Activated naive CD8-positive, alpha-beta T cell treated with anti-CD3 and anti-CD28 coated beads, Interleukin-2, amount 10 ng/mL, durations not matched to agents 7 days and 5 days (primary cell): ENCODE measurements at places on chromosomes 11 and 22. TPM values are rescaled to one million over a fixed set of nuclear protein-coding genes. Genes with fewer than 3 reads are reported as not detected.
A peak's percentile ranks its signal among the peaks of the same experiment; 100 is the strongest.

GRCh38 chr11:123203934-123204333, 8.9 kb upstream of the CLMP start:
- H3K27ac ChIP-seq, result no peak overlapping the region
- H3K36me3 ChIP-seq, result no peaks in the 10 kb centered on the region
- no peak for DNase-seq
- peaks cover 51% of the 10 kb centered on the region for H3K27me3 ChIP-seq

- peaks cover 20% of the 10 kb centered on the region for H3K27me3 ChIP-seq
- H3K36me3 ChIP-seq, result no peaks in the 10 kb centered on the region
- no peak overlapping the region for H3K4me3 ChIP-seq
- no peak overlapping the region for H3K27ac ChIP-seq
Observed at GRCh38 chr11:125215976-125216375, 51.4 kb downstream of the PKNOX2 start.

- no peak overlapping the region for H3K4me3 ChIP-seq
- DNase-seq, result no peak
- peaks cover 5% of the 10 kb centered on the region for H3K36me3 ChIP-seq
- H3K4me1 ChIP-seq, result peaks cover 3% of the 10 kb centered on the region
- H3K27ac ChIP-seq, result no peak overlapping the region
- H3K27me3 ChIP-seq, result peaks cover 37% of the 10 kb centered on the region
Observed at GRCh38 chr22:39738746-39739145, 154.8 kb downstream of the ENTHD1 start.

DNA sequence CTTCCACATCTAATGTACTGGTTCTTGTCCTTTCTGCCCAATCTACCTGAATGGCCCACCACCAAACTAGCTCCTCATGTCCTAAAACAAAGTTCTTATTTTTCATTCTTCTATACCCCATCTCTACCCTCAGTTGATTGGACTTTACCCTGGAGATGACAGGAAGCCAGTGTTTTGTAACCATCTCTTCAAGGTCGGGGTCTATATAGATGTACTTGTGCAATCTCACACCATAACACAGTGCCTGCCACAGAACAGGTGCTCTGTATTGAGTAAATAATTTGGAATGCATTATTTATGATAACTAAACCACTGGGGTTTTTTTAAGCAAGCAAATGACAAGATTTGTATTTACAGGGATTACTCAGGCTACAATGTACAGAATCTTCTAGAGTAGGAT, 76.7 kb upstream of the FAM181B start:
- no peak overlapping the region for H3K4me3 ChIP-seq
- no peaks in the 10 kb centered on the region for H3K36me3 ChIP-seq
- H3K4me1 ChIP-seq, result no peaks in the 10 kb centered on the region
- no peak overlapping the region for H3K27ac ChIP-seq
- H3K27me3 ChIP-seq, result peaks cover 29% of the 10 kb centered on the region
- DNase-seq, result no peak

DNA sequence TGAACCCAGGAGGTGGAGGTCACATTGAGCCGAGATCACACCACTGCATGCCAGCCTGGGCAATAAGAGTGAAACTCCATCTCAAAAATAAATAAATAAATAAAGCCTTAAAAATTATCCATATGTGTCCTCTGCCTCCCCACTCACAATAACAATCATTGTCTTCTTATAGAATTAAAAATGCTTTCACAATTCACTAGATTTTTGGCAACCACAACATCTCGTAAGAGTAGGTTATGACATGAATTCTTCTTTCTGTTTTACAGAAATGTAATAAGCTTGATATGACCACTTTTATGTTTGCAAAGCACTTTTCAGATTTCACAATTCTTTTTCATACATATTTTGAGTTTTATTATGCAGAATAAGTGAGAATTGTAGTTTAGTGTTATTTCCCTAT, 54.5 kb upstream of the HSPA8 start:
- no peak overlapping the region for H3K4me3 ChIP-seq
- peaks cover 2% of the 10 kb centered on the region for H3K36me3 ChIP-seq
- peaks cover 4% of the 10 kb centered on the region for H3K4me1 ChIP-seq

DNA sequence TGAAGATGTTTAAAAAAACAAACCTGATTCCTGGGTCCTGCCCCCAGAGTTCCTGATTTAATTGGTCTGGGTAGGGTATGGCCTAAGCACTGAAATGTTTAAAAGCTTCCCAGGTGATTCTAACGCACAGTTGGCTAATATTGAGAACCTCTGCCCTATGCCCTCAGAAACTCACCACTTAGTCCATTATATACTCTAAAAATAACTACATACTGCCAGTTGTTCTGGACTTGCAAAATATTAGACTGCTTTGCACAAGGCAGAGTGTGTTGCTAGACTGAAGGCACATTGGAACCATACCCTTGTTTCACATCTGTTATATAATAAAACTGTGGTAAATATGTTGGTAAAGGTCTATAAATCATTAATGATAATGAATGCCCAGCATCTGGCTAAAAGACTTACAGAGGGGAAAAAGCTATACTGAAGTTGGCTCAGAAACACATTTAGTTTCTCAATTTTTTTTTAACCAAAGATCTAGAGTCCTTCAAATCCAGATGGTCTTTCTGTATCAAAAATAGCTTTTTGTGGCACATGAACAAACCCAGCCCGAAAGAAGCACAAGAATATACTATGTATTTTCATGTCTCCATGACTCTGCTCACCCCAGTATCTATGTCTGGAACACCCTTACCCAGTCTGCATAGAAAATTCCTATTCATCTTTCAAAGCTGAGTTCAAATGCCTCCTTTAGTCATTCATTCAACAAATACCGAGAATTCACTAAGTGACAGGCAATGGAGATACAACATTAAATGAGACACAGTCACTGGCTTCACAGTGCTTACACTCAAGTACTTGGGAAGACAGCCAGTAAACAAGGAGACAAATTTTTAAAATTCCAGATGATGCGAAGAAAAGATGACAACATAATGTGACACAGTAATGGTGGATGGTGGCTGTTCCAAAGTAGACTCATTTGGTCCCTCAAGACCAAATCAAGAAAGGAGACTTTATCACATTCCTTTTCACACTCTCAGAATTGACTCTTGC, 44.1 kb downstream of the RBFOX2 start:
- no peak overlapping the region for H3K4me3 ChIP-seq
- DNase-seq, result no peak
- H3K4me1 ChIP-seq, result peaks cover 2% of the 10 kb centered on the region
- no peak overlapping the region for H3K27ac ChIP-seq
- peaks cover 32% of the 10 kb centered on the region for H3K27me3 ChIP-seq
- no peaks in the 10 kb centered on the region for H3K36me3 ChIP-seq

DNA sequence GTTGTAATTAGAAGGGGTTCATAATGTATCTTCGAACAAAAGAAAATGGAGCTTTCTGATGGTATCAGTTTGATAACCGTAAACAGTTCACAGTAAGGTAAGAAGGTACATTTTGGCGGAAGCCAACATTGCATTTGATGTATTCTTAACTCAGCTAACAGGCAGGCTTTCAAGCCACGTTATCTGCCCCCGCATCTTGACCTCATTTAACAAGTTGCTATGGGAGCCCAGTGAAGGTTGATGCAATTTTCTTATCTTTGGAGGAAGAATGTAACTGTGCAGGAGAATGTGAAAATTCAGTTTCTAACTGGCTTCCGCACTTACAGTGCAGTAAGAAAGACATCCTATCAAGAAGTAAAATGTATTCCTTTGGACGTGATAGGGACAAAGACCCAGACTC, 110.6 kb downstream of the ETS1 start:
- peaks cover 94% of the 10 kb centered on the region for H3K36me3 ChIP-seq
- H3K4me1 ChIP-seq, result peaks cover 95% of the 10 kb centered on the region
- H3K27me3 ChIP-seq, result no peaks in the 10 kb centered on the region
- peak overlapping the region; percentile 97 for H3K27ac ChIP-seq

GRCh38 chr22:29018293-29019189, 43.1 kb downstream of the C22orf31 start:
- no peak overlapping the region for H3K27ac ChIP-seq
- H3K36me3 ChIP-seq, result no peaks in the 10 kb centered on the region
- H3K27me3 ChIP-seq, result peaks cover 33% of the 10 kb centered on the region
- H3K4me1 ChIP-seq, result peaks cover 10% of the 10 kb centered on the region
- no peak overlapping the region for H3K4me3 ChIP-seq

DNA sequence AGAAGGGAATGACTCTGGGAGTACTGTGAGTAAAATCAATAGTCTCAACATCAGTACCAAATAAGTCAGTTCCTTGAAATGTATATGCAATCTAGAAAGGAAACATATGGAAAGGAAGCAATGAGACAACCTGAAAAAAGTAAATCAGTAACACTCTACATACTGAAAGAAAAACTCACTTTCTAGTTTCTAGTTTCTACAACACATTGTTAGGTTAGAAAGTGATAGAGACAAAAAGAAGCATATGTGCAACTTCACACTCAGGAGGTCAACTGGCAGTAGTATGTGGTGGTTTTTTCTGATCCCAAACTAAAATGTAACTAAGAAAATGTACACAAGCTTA, 156.5 kb upstream of the SOX6 start:
- no peak overlapping the region for H3K4me3 ChIP-seq
- H3K27ac ChIP-seq, result no peak overlapping the region
- no peaks in the 10 kb centered on the region for H3K36me3 ChIP-seq
- H3K4me1 ChIP-seq, result no peaks in the 10 kb centered on the region
- no peak for DNase-seq

DNA sequence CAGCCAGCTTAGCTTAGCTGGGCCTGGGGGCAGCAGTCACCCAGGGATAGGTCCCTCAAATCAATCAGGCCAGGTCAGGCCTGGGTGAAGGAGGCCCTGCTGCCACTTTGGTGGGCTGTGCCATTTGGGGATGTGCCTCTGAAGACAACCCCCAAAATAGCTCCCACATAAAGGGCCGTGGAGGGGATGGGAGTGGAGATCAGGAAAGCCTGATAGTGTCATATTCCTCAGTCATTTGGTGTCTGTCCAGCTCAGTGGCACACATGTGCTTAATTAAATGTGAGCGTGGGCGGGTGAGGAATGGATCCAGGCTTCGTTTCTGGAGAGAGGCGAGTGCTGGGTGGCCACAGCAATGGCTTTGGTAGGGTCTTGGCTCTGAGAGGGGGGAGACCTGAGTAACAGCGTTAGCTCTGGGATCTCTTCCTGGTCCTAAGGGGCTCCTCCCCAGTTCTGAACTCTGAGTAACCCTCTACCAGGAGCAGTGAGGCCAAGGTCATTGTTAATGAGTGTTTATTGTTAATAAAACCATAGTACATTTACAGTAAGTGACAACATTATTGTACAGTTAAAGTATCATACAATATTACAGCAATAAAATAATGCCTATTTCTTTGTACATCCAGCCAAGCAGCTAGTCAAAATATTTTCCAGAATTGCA, 45.2 kb downstream of the NAT10 start:
- H3K4me1 ChIP-seq, result peaks cover 3% of the 10 kb centered on the region
- peaks cover 11% of the 10 kb centered on the region for H3K36me3 ChIP-seq
- no peak for DNase-seq
- H3K4me3 ChIP-seq, result no peak overlapping the region

DNA sequence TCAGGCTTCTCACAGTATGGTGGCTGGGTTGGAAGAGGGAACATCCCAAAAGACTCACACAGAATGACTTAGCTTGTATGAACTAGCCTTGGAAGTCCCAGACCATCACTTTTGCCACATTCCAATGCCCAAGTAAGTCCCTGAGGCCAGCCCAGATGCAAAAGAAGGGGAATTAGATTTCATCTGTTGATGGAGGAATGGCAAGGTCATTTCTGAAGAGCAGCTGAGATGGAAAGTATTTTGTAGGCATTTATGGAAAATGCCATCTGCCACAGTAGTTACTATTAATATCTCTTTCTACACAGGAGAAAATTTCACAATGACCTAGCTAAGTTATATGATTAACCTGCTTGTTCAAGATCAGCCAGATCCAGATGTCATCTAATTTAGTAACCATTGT, 58.8 kb downstream of the ENDOD1 start:
- no peak for DNase-seq
- H3K27ac ChIP-seq, result no peak overlapping the region
- H3K4me3 ChIP-seq, result no peak overlapping the region
- peaks cover 24% of the 10 kb centered on the region for H3K4me1 ChIP-seq
- H3K36me3 ChIP-seq, result no peaks in the 10 kb centered on the region

- no peak overlapping the region for H3K4me3 ChIP-seq
- H3K27ac ChIP-seq, result no peak overlapping the region
- peaks cover 14% of the 10 kb centered on the region for H3K36me3 ChIP-seq
- peaks cover 3% of the 10 kb centered on the region for H3K4me1 ChIP-seq
- H3K27me3 ChIP-seq, result no peaks in the 10 kb centered on the region
- DNase-seq, result no peak
Observed at GRCh38 chr22:19096555-19096954, 25.7 kb downstream of the DGCR2 start.

GRCh38 chr11:97683733-97684132, 1293.9 kb downstream of the JRKL start:
- no peak for DNase-seq
- H3K4me1 ChIP-seq, result no peaks in the 10 kb centered on the region
- H3K36me3 ChIP-seq, result no peaks in the 10 kb centered on the region
- H3K27me3 ChIP-seq, result no peaks in the 10 kb centered on the region
- H3K4me3 ChIP-seq, result no peak overlapping the region

DNA sequence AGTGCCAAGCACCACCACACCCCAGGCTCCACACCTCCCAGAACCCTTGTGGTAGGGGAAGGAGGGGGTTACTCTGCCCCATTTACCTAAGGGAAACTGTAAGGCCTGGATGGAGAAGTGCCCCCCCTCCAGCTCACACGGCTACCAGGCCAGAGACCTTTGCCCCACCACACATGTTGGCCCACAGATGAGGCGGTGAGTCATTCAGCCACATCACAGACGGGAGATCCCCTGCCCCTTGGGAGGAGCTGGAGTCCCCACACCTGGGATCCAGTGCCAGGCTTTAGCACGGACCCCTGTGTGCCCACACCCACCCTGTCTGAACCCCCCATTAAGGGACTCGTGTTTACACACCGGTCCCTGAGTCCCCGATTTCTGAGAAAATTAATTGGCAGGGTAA, 24.9 kb downstream of the CDKN1C start:
- H3K36me3 ChIP-seq, result no peaks in the 10 kb centered on the region
- DNase-seq, result no peak
- peaks cover 30% of the 10 kb centered on the region for H3K27me3 ChIP-seq
- H3K4me1 ChIP-seq, result peaks cover 3% of the 10 kb centered on the region

- no peak overlapping the region for H3K4me3 ChIP-seq
- no peaks in the 10 kb centered on the region for H3K27me3 ChIP-seq
- H3K36me3 ChIP-seq, result no peaks in the 10 kb centered on the region
- no peak overlapping the region for H3K27ac ChIP-seq
- no peak for DNase-seq
Observed at GRCh38 chr11:48354013-48354412, 12.3 kb downstream of the OR4C5 start.

GRCh38 chr22:45511847-45512261, 9.2 kb downstream of the FBLN1 start:
- no peak for DNase-seq
- H3K27ac ChIP-seq, result no peak overlapping the region
- no peaks in the 10 kb centered on the region for H3K36me3 ChIP-seq
- no peak overlapping the region for H3K4me3 ChIP-seq

- H3K4me1 ChIP-seq, result no peaks in the 10 kb centered on the region
- no peak overlapping the region for H3K4me3 ChIP-seq
- no peaks in the 10 kb centered on the region for H3K27me3 ChIP-seq
Observed at GRCh38 chr11:37050311-37050710, 452.3 kb upstream of the RAG2 start.

GRCh38 chr11:32137869-32138268, 47.0 kb downstream of the RCN1 start:
- no peak overlapping the region for H3K4me3 ChIP-seq
- no peaks in the 10 kb centered on the region for H3K36me3 ChIP-seq
- no peak for DNase-seq
- H3K4me1 ChIP-seq, result no peaks in the 10 kb centered on the region

OR51I1 gene
- total RNA-seq, result not detected

EHF gene
- total RNA-seq, result not detected

SPI1 gene
- total RNA-seq, result 2.9 TPM

CABP7 gene
- 0.09 TPM for total RNA-seq

SORL1 gene
- 195 TPM for total RNA-seq

EFCAB6 gene
- 0.19 TPM for total RNA-seq

CBX6 gene
- total RNA-seq, result 66.4 TPM

EP300 gene
- 82.9 TPM for total RNA-seq

KCNJ1 gene
- not detected for total RNA-seq
